PC-9 (cell line): ENCODE measurements at places on chromosomes 3 and 15.

- DNase-seq = no peak
Observed at GRCh38 chr15:31584195-31584594, 257.6 kb downstream of the KLF13 start.

DNA sequence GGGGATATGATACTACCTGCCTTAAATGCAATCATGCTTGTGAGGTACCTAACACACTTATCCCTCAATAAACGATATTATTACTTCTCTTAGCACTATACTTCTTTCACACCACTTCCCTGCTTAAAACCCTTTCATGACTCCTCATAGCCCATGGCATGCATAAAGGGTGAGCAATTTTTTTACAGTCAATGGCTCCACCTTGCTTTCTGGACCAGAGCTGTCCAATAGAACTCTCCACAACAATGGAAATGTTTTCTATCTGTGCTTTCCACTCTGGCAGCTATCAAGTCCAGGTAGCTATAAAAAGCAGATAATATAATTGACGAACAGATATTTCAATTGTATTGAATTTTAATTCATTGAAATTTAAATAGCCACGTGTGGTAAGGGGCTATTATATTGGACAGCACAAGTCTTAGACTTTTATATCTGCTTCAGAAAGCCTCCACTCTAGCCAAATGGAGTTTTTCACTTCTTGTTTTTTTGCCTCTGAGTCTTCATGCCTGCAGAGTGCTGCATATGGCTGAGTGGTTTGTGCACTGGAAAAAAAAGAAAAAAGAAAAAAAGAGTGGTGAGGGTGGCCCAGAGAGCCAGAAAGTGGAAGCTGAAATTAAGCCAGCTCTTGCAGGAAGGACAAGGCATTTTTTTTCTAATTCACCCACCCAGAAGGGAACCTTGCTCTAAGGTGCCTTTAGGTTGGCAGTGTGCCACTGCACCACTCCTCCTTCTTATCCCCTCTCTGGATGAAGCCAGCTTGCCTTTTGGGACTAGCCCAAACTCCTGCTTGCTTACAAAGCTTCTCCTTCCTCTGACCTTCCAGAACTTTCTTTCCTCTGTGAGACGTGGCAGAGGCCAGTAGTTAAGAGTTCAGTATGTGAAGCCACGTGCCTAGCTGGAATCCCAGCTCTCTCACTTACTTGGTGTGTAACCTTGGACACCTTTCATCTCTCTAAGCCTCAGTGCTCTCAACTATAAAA lies 239.0 kb upstream of the LRTM1 start:
- no peak for DNase-seq

- DNase-seq = no peak
Observed at GRCh38 chr3:46465196-46465520, 453 bp upstream of the LTF start.

GRCh38 chr15:62895905-62896316 lies 146.6 kb upstream of the TPM1 start:
- peak; percentile 85 for DNase-seq

- no peak for DNase-seq
Observed at GRCh38 chr3:46538803-46539442, 27.2 kb downstream of the LRRC2 start.
